ENCODE measurements at places on chromosomes 2 and 18.

GRCh38 chr2:197281421-197281820 lies 29.2 kb downstream of the ANKRD44 start:
- no peak for DNase-seq

DNA sequence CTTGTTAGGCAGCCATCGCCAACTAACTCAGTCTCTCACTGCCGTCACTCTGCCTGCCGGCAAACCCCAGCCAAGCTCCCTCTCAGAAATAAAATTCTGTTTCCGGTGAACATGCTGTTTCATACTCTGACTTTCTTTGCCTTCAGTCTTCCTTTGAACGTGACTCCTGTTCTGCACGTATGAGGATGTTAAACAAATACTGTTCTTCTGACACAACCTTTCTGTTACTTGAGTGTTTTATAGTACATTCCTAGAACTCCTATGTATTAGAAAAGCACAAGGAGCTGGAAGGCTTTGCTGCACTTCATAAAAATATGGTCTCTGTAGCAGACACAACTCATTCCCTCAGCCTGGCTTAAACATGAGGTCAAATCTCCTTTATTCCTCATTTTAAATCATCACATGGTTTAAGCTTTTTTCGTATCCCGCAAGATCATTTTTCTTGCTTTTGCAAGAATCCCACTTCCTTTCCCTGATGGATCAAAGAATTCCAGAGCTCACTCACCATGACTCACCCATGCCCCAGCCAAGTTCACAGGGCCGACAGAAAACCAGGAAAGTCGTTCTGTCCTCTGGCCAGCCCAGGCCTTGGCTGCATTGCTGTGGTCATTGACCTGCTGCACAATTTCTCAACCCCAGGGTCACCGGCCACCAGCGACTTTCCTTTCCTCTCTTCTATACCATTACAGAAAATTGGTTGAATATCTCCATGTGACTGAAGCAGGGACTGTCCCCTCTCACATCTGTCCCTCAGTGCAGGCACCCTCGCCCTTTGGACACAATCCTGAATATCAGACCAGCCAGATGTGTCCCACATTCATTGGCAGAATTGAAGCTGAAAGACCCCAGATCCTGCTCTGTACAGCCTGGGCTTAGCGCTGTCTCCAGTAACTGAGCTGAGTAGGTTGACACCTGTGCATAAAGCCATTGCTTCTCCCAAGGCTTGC lies 183.1 kb upstream of the ARL4C start:
- DNase-seq, result peak; percentile 98

DNA sequence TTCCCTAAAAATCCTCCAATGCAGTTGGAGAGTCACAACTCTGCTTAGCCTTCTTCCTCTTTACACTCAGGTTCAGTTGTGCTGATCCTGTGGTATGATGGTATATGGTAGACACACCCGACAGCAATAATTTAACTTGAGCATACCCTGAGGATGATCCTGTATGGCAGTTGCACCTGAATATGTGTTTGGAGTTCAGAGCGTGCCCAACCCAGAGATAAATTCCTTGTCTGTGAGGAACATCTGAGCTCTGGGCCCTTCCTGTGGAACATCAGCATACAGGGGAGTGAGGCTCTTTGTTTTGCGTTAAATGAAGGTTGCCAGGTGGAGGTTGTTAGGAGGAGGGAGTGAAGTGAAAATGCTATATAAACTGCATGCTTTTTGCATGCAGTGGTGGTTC lies 187.7 kb downstream of the MYO3B start:
- no peak for DNase-seq

- peak; percentile 38 for DNase-seq
Measured at GRCh38 chr18:47997338-47997780, 66.9 kb upstream of the SMAD2 start.

- peak; percentile 79 for DNase-seq
Measured at GRCh38 chr2:201128933-201129505, 13.1 kb downstream of the CFLAR start.

DNA sequence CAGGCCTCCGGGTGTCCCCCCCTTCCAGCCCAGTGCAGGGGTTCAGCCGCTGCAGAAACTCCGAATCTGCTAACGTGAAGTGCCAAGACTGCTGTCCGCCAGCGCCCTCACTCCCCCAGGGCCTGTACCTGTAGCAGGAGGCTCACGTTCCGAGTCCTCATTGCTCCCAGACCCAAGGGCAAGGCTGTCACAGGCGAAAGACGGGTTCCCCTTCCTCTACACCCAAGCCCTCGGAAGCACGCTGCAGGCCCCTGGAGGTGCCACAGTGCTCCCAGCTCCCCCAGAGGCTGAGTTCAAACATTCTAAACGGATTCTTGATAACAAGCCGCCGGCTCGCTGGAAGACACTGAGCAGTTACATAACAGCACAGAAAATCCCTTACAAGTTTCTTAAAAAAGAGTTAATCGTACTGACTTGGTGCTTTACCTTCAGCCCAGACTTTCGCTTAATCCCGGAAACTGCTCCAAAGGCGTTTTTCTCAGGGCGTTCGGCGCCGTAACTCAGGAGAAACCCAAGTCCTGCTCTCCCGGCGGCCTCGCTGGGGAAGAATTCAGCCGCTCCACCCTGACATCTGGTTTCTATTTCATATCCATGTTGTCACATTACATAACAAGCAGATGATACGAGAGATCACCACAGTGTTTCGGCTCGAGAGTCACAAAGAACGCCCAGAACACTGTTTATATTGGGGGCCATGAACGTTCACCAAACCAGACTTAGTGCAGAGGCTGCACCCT lies 92.0 kb downstream of the HDAC4 start:
- no peak for DNase-seq

Measured in ELR (cell line).